ENCODE measurements at places on chromosomes 3 and 15.

DNA sequence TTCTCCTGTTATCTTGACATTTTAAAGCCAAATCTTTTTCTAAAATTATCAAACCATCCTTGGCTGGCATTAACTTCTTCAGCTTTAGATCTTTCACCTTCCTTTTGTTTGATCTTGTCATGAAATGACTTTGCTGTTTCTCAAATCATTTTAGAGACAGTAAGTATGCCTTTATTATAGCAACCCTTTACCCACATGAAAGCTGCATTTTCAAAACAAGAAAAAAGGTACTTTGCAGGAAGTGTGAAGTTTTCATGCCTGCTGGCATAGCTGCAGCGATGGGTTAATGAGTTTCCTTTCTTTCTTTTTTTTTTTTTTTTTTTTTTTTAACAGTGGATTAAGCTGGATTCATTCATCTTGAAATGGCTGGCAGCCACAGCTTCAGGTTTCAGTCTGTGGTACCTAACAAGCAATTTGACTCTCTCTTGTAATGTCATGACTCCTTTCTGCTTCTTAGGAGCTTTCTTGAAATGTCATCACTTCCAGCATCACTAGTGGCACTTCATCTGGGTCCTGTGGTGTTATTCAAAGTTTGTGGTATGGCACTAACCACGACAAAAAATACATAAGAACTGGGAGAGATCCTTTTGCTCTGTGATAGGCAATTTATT lies 18.8 kb downstream of the SLC25A26 start:
- no peak for DNase-seq

DNA sequence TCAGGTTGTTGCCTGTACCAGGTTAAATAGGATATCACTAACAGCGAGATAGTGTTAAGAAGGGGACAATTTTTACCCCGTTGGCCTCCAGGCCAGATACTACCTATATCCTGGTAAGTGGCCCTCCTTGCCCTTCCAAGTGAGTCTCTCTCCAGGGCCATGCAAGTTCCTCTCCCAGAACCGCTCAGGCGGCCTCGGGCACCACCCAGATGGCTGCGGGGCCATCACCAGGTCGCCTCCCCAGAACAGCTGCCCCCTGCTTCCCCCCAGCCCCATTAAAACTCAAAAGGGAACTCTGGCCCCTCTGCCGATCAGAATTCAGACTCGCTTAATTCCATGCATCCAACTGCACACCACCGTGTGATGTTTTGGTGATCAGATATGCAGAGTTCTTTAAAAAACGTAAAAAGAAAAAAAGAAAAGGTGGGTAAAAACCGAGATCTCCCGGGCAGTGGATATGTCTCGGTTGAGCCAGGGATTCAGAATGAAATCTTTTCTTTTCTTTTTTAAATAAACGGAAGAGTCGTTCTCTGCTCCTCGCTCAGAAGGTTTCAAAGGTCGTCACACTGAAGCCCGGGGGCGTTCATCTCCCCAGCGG lies 1.9 kb upstream of the TRIM71 start:
- DNase-seq = no peak

DNA sequence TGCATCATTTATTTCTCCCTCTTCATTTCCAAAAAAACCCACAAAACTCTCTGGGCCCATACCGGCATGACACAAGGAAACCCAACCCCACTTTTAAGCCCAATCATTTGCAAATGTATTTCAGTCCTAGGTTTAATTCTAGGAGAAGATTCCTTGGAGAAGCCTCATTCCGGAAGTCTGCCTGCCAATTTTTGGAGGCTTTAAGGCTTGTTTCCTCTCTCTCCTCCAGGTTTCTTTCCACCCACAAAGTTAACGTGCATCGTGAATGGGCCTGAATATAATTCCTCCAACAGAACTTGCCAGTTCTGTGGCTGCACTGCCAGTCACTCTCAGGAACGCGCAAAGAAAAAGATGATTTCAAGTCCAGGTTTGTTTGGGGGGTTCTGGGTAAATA lies 69.9 kb upstream of the FOXP1 start:
- no peak for DNase-seq

DNA sequence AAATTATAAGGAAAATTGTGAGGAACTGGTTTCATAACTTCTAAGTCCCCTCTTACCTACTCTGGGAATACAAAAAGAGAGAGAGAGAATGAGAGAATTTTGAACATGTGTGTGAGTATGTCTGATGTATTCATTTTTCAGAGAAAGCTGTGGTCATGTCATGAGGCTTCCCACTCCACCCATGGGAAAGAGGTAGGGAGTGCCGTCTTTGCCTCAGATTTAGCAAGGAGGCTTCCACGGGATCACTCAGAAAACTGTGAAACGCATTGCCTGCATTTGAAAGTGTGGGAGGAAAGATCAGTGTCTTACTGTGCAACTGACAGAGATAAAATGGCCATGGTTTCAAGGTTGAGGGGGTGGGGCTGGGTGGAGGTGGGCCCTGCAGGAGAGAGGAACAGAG lies 331.5 kb upstream of the CTNNB1 start:
- DNase-seq = no peak

DNA sequence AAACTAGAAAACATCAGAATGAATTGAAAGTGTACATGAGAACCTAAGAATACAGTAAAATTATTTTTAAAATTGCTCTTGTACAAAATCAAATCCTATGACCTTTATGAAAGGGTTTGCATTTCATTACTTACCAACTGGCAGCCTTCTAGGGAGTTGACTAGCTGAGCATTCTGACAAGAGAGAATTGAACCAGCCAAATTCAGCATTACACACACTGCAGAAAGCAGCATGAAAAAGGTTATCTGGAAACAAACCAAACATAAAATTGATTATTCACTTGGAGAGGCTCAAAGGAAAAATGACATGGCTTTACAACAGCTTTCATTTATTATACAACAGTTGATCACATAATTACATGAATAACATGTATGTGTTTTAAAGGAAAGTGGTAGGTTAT lies 17.4 kb downstream of the NSMCE3 start:
- no peak for DNase-seq

DNA sequence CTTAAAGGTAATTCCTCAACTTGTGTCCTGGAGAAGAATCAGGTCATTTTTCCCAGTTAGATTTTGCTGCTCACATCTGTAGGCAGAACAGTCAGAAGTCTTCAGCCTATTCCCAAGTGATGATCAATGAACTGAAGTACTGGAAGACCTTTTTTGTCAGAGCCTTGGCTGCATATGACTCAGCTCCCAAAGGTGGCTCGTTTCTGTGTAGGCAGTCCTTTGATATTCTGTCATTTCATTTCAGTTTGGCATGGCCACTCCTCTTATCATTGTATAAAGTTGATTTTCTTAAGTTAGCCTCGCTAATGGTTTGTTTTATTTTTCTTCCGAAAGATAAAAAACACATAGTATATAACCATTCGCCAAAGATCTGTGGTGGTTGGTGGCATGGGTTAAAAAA lies 90.7 kb downstream of the KLHL25 start:
- no peak for DNase-seq

DNA sequence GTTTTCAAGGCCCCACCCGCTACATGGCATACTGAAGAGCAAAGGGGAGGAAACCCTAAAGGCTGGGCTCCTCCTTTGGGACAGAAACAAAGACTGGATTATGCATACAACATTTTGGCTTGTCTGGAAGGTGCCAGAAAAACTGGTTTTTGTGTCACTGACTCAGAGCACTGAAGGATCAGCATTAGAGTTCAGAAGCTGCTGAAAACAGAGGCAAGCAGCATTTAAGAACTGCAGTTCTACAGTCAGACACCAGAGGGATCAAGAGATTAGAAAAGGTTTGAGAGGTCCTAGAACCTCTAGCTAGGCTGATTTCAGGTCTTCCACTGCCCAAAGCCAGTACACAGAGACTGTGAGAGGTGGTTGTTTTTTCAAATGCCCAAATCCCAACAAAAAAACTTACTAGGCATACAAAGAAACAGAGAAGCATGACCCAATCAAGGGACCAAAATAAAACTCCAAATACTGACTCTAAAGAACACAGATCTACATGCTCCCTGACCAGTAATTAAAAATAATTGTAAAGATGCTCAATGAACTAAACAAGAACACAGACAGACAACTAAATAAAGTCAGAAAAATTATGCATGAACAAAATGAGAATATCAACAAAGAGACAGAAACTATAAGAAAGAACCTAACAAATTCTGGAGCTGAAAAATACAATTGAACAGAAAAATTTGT lies 91.2 kb downstream of the SENP2 start:
- no peak for DNase-seq

DNA sequence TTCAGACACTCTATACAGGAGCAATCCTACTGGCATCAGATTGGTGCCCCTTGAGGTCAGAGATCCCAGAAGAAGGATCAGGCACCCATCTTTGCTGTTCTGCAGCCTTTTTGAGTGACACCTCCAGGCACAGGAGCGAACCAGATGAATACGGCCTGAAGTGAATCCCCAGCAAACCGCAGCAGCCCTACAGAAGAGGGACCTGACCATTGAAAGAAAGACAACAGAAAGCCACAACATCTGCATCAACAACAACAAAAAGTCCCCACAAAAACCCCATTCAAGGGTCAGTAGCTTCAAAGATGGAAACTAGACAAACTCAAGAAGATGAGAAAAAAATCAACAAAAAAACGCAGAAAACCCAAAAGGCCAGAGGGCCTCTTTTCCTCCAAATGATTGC lies 130.4 kb downstream of the PPM1L start:
- no peak for DNase-seq

- DNase-seq = no peak
Observed at GRCh38 chr3:124969963-124970722, 35.6 kb upstream of the MUC13 start.

GRCh38 chr3:125634336-125634950 lies 39.1 kb upstream of the OSBPL11 start:
- no peak for DNase-seq

DNA sequence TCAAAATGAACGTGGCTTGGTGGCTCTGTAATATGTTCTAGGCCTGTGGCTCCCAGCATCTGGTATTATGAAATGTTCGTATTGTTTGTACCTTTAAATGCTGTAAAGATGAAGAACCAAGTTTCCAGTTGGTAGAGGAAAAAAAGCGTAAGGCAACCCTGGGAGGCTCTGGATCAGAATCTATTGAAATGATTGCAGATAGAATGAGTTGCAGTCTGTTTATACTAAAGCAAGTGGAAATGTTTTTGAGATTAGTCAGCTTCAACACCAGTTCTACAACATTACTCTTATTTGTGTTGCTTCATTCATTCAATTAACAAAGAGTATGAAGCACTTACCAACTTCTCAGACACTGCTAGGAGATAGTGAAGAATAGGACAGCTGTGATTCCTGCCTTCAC lies 5.3 kb downstream of the ARL6IP5 start:
- DNase-seq = no peak

GRCh38 chr3:69433969-69434325 lies 48.1 kb upstream of the FRMD4B start:
- no peak for DNase-seq

- no peak for DNase-seq
Observed at GRCh38 chr15:76065245-76065644, 5.5 kb downstream of the TMEM266 start.

GRCh38 chr3:12553921-12554391 lies 2.9 kb upstream of the MKRN2 start:
- DNase-seq = no peak

DNA sequence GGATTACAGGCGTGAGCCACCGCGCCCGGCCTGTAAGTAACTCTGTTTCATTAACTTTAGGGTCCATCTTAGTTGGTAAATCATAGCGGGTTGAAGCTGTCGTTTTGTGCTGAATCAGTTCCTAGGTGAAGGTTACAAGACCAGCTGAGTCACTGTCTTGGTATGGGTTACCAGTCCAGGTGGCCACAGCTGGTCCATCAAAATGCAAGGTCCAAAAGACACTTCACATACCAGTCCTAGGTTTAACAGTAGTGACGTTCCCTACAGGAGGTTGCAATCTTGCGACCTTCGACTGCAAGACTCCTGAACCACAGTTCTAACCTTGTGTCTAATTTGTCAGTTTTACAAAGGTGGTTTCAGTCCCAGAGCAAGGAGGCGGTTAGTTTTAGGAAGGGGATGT lies 160.1 kb upstream of the ATP10A start:
- no peak for DNase-seq

- no peak for DNase-seq
Observed at GRCh38 chr3:13223574-13224237, 150.5 kb upstream of the IQSEC1 start.

- no peak for DNase-seq
Observed at GRCh38 chr3:155682426-155683343, 62.2 kb downstream of the PLCH1 start.

GRCh38 chr3:31077826-31078225 lies 183.4 kb upstream of the GADL1 start:
- DNase-seq = no peak

DNA sequence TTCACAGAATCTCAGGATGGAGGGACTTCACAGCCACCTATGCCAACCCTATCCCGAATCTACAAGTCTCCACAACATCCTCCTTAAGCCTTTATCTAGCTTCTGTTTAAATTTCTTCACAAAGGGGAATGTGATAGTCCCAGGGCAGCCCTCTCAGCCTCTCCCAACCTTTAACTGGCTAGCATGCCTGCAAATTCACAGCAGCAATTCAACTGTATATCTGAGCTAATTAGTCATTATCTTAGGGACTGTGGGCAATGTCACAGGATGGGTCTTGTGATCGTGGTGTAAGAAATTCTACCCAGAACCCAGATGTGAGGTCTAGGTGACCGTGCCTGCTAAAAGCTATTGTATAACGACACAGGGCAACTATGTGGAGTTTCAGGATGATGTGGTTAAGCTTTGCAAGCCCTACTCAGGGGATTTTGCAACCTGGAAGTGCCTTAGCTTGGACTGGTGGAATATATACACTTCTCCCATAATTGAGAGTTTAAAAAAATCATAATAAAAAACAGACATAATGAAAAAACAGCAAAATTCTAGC lies 65.5 kb upstream of the FBN1 start:
- DNase-seq = no peak

DNA sequence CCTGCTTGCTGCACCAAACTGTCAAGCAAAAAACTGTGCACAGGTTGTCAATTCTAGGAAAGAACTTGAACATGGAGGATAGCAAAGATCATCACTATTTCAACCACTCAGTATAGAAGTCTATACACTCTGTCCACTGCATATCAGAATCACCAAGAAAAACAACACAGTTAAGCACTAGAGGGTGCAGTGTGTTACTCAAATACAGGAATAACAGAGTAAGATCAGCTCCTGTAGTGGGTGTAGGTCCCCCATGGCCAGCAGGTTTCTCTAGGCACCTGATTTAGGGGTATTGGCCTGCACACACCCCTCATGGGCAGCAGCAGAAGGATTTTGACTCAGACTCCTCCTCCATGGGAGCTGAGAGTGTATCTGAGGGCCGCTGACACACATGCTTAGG lies 464.1 kb downstream of the EPHA6 start:
- DNase-seq = no peak

DNA sequence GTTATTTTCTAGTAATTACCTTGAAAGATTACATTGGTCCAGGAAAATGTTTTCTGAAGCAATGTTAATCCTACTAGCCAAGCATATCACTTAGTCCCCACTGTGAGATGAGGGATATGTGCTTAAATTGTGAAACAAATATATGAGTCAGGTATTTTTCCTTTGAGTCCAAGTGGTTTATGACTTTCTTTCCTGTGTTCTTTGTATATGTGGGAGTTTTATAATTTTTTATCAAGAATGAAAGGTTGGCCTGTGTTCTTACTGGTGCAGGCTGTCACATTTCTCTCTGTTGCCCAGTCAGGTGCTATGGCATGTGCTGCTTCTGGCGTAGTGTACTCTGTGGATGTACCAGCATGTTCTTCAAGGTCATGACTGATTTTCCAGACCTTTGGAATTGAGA lies 147.4 kb downstream of the CMSS1 start:
- DNase-seq = no peak

GRCh38 chr15:99432271-99433025 lies 133.3 kb upstream of the MEF2A start:
- no peak for DNase-seq
